ENCODE measurements at places on chromosomes 1 and 21. TPM values are rescaled to one million over a fixed set of nuclear protein-coding genes. Genes with fewer than 3 reads are reported as not detected.

RCC2 gene
- 20.7 TPM for total RNA-seq

IL20 gene
- total RNA-seq: not detected

SPRR3 gene
- total RNA-seq: not detected

RPS6KC1 gene
- total RNA-seq: 25.1 TPM

AGBL4 gene
- total RNA-seq: 0.13 TPM

CMPK1 gene
- total RNA-seq: 59.1 TPM

S100A9 gene
- total RNA-seq: 17.8 TPM

CSDE1 gene
- total RNA-seq: 332 TPM

KIF14 gene
- 3.1 TPM for total RNA-seq

AGRN gene
- total RNA-seq: 16.0 TPM

GRCh38 chr1:61519631-61520030 lies 205.3 kb downstream of the TM2D1 start:
- no peak for DNase-seq

DNA sequence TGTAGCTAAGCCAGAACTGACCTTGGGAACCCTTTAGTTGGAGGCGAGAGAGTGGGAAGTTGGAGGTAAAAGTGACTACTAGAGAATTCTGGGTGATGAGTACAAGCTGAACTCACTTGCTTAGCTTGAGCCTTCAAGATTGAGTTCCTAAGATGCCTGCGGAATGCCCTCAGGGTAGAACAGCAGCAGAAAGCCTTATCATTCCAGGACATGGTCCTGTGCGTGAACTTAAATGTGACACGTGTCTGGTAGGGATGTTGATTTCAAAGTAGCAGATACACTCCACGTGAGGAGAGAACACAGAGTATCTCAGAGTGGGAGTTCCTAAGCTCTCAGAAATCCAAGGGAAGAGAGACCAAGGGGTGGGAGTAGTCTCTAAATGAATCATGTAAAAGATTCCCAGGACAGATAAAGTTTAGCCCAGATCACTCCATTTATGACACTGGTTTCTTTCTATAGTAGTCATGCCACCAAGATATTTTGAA lies 60.1 kb downstream of the KCNK1 start:
- DNase-seq: no peak

DNA sequence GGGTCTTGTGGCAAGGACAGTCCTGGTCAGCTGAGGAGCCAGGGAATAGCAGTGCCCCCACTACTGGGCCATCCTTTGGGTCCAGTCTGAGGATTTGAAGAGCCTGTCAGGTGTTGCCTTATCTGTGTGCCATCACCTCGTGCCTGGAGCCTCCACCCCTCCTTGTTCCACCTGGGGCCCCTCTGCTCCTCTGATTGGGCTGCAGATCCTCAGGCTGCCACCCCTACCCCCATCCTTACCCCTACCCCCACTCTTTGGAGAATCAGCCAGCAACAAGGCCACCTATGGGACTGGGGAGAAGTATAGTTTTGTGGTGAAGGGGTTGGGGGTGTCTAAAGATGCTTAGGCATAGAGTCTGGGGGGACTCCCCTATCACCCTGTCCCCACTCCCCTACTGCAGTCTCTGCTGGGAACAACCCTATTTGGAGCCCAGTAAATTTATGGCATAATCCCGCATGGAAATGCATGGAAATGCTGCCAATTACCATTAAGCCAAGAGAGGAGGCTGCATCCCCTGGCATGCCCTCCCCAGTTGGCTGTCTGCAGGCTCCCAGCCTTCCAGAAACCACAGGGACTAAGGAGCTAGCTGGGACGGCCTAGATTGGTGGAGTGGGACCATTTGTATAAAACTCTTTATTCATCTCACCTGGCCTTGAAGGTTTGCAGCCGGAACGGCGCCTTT lies 142.7 kb upstream of the CSF3R start:
- DNase-seq: peak; percentile 13

DNA sequence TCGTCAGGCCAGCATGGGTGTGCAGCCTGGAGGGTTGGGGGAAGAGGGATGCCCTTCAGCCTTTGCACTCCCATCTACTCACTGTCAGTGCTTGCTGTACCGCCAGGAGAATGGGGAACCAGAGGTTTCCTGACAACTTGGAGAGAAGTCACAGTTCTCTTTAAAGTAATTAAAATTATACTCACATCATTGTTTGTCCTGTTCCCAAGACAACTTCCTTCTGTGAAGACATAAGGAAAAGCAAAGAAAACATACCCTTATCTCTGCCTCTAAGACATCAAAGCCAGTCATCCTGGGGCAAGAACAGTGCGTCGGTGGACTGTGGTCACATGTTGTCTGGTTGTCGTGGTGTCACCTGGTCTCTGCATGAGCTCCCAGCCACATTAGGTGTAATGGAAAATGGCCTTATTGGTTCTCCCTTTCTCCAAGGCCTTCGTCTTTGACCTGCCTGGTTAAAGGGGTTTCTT lies 17.6 kb downstream of the TRAF5 start:
- DNase-seq: no peak

DNA sequence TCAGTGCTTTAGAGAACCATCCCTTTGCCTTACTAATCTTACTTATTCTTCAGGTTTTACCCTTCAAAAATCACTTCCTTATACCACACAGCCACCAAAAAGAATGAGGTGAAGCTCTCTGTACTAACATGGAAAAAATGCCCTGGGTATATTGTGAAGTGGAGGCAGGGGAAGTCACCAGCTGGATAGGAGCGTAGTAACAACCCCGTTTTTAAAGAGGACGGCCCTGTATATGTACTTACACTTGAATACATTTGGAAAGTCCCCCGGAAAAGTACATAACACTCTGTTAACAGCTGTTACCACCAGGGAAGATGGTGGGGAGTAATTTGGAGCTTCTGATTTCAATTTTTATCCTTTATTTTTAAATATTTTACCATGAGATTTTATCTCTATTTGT lies 28.2 kb upstream of the KHDRBS1 start:
- peak; percentile 44 for DNase-seq

GRCh38 chr1:170666541-170667254 lies 2.8 kb downstream of the PRRX1 start:
- DNase-seq: peak; percentile 57

GRCh38 chr21:41167348-41168342 lies at the start of gene BACE2:
Gene BACE2, plus strand, starts transcription at chr21:41168160. Its CDS starts 104 bp downstream, at chr21:41168264.
- peak; percentile 93 for DNase-seq

- DNase-seq: no peak
Measured at GRCh38 chr21:41322496-41323382, 6.1 kb downstream of the FAM3B start.

DNA sequence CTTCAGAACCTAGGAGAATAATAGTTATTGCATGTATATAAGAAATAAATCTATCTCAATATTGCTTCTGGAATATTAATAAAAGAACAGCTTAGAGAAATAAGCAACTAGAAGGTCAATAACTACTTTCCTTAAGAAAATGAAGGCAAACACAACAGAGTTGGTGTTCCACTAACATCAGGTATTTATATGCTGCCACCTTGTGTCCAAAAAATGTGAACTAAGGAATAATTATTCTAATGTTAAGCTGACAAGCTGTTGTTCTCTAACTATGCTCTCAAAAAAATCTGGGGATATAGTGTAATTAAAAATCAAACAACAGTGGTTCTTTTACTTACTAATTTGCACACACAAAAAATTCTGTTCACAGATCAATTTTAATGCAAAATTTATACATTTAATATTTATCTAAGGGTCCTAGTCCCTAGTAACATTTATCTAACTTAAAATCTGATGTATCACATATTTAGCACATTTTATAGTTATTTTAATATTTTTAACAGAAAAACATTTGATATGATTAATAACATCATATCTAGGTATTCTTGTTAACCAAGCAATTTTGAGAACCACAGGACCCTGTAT lies 39.6 kb downstream of the UCHL5 start:
- peak; percentile 71 for DNase-seq

GRCh38 chr21:44079446-44079845 lies 27.8 kb upstream of the PWP2 start:
- no peak for DNase-seq

GRCh38 chr1:237814319-237814924 lies 76.3 kb downstream of the ZP4 start:
- DNase-seq: no peak

DNA sequence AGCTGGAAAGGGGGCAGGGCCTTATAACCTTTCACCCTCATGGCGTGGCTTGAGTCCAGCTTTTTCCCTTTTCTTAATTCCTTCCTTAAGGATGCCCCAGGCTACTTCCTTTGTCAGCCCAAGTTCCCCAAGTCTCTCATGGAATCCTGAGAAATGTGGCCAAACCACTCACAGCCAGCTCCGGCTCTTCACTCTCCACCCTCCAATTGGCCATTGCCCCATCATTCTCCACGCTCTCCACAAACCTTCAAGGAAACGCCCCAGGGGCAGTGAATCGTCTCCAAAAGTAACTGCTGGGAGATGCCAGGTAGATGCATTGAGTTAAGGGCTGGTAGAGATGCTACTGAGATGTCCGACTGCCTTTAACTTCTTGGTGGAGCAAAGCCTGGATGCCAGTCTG lies 113.5 kb upstream of the CD34 start:
- DNase-seq: no peak

DNA sequence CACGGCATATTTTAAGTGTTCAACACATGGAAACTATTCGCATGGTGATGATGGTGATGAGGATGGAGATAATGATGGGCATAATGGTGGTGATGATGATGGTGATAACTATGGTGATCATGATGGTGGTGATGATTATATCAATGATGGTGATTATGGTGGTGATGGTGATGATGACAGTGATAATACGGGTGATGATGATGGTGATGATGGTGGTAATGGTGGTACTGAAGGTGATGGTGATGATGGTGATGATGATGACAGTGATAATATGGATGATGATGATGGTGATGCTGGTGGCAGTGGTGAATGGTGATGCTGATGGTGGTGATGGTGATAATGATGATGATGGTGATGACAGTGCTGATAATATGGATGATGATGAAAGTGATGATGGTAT lies 341.8 kb upstream of the VAMP3 start:
- DNase-seq: no peak

DNA sequence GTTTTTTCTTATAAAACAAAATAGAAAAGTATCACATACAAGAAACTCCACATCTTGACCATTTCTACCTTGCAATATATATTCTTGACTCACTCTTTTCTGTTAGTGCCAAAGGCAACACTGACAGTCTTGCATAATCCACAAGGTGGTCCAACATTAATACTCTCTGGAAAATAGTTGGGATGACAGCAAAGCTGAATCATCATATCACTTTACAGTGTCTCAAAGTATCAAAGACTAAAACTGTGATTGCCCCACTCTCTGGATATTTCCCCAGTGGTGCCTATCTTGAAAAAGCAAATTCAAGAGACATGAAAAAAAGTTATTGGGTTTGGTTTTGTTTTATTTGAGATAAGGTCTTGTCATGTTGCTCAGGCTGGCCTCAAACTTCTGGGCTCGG lies 14.6 kb upstream of the TGFBR3 start:
- DNase-seq: no peak

DNA sequence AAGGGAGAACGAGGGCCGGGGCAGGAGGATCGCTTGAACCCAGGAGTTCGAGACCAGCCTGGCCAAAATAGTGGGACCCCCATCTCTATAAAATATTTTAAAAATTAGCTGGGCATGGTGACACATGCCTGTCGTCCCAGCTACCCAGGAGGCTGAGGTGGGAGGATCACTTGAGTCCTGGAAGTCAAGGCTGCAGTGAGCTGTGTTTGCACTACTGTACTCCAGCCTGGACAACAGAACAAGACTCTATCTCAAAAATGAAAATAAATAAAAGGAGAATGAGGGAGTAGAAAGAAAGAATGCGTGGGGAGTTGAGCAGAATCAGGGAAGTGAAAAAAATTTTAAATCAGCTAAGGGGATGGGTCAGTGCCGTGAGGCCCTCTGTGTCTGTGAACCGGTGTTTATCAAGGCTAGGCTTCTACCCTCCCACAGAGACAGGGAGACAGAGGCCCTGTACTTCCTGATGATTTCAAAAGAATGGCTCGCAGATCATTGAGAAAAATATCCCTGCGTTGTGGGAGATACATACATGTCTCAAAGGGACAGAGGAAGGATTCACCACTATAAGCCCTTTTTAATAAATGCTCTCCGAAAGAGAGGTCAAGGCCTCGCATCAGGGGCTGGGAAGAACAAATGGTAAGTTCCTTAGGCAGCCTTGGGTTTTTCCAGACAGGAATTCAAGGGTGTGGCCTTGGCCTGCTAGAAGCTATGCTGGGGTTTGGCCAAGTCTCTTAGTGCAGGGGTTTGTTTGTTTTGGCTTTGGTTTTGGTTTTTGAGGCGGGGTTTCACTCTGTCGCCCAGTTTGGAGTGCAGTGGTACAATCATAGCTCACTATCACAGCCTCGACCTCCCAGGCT lies 20.7 kb downstream of the IL10RB start:
- DNase-seq: peak; percentile 69

- DNase-seq: no peak
Measured at GRCh38 chr1:43994794-43995790, 3.7 kb downstream of the CCDC24 start.

- no peak for DNase-seq
Measured at GRCh38 chr1:235663628-235664027, 14.0 kb upstream of the GNG4 start.

DNA sequence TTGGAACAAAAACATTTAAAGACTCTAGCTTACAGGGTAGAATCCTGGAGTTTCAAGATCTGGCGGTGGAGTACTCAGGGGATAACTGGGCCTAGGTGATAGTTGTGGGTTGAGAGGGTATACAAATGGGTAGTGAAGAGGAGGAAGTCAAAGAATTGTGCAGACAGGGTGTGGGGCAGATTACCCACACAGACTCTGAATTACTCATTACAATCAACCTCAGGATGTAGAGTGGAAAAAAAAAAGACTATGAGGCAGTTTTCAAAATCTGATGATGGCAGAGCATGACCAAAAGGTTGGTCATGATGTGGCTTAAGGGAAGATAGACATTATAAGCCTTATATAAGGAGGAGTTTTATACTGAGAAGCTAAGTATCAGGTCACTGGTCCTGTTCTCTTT lies 44.1 kb upstream of the GLIS1 start:
- DNase-seq: no peak

DNA sequence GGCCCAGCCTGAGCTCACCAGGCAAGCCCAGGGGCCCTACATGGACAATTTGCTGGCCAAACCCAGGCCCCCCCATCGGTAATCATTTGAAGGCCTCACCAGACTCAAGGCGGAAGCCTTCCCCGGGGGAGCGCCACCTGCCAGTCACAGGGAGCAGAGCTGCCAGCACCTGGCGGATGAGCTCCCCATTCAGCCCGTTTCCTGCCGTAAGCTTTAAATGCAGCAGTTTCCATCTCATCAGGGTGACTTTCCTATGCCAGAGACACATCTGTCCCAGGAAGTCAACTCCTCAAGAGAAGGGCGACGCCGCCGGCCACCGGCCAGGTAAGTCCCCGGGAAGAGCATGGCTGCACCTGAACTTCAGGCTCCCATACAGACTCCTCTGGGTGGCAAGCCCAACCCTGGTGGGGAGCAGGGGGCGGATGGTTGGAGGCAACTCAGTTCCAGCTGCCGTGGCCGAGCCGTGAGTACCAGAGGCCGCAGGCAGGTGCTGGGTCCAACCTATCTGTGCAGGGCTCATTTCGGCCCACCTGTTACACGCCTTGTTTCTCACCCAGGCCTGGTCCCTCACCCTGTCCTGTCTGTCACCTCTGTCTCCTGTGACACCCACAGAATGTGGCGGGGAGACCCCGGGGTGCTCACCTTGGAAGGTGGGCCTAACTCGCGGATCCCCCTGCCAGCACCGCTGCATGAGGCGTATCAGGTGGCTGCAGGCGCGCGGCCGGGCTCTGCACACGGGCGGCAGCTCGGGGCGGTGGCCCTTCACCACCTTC lies 20.7 kb downstream of the RIPK4 start:
- DNase-seq: no peak

GRCh38 chr1:113630340-113631327 lies 128.7 kb downstream of the PHTF1 start:
- no peak for DNase-seq

- no peak for DNase-seq
Measured at GRCh38 chr1:223664106-223664505, 1.4 kb downstream of the CAPN8 start.
